ENCODE measurements at places on chromosomes 6 and 20. TPM values are rescaled to one million over a fixed set of nuclear protein-coding genes. Genes with fewer than 3 reads are reported as not detected.

KCNK5 gene
- 5.7 TPM for total RNA-seq

SPTLC3 gene
- total RNA-seq, result 4.2 TPM

FAM162B gene
- not detected for total RNA-seq

RTEL1 gene
- total RNA-seq, result 6.0 TPM

GNL1 gene
- 34.7 TPM for total RNA-seq

TOX2 gene
- not detected for total RNA-seq

KCNK16 gene
- not detected for total RNA-seq

LY6G6F gene
- total RNA-seq, result not detected

DEFB124 gene
- total RNA-seq, result not detected

HLA-DRB5 gene
- total RNA-seq, result 3.4 TPM

SLC17A2 gene
- total RNA-seq, result not detected

HM13 gene
- total RNA-seq, result 81.5 TPM

ERVFRD-1 gene
- not detected for total RNA-seq

DNA sequence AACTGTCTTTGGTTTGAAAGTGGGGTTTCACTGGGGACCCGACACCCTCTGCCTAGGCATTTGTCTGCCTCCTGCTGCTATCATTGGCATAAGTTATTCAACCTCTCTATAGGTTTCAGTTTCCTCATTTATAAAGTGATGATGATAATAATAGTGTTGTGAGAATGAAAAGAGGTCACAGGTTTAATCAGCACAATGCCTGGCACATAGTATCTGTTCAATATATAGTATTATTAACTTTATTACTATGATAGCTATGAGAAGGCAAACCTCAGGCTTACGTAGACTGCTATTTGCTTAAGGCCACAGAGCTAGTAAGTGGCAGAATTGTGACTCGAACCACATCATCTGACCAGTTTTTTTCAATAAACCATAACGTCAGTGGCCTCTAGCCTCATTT lies 256.8 kb downstream of the CDKAL1 start:
- H3K36me3 ChIP-seq, result no peaks in the 10 kb centered on the region
- no peaks in the 10 kb centered on the region for H3K27me3 ChIP-seq
- no peak overlapping the region for H3K27ac ChIP-seq
- H3K4me1 ChIP-seq, result no peaks in the 10 kb centered on the region
- DNase-seq, result no peak

- H3K4me3 ChIP-seq, result no peak overlapping the region
- DNase-seq, result no peak
- no peaks in the 10 kb centered on the region for H3K27me3 ChIP-seq
- H3K27ac ChIP-seq, result no peak overlapping the region
- H3K4me1 ChIP-seq, result peaks cover 17% of the 10 kb centered on the region
Measured at GRCh38 chr6:166595949-166596348, 9.5 kb upstream of the RAMACL start.

DNA sequence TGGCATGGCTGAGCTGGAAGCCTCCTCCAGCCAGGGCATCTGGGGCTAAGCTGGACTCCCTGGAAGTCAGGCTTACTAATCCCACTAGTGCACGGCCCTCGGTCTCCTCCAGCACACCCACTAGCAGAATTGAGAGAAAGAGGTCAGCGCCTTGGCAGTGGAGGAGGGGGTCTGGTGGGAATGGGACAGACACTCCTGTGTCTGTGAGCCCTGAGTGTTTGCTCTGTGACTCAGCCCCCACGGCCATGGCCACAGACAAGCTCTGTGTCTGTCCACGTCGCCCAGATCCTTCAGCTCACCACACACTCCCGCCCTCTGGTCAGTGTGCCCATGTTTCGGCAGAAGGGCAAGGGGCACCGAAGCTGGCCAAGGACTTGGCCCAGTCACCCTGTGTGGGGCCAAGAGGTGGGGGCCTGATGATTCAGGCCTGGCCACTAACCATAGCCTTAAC lies 8.8 kb downstream of the MDFI start:
- H3K36me3 ChIP-seq, result no peaks in the 10 kb centered on the region
- no peak for DNase-seq
- H3K27me3 ChIP-seq, result no peaks in the 10 kb centered on the region

- DNase-seq, result peak; percentile 86
- peak overlapping the region; percentile 16 for H3K4me3 ChIP-seq
- H3K36me3 ChIP-seq, result no peaks in the 10 kb centered on the region
- peaks cover 18% of the 10 kb centered on the region for H3K4me1 ChIP-seq
Measured at GRCh38 chr6:113776998-113777397, 80.1 kb upstream of the MARCKS start.

GRCh38 chr20:37519508-37520418 lies 1.3 kb upstream of the NNAT start:
- DNase-seq, result peak; percentile 46
- H3K4me3 ChIP-seq, result no peak overlapping the region

GRCh38 chr6:68296126-68296525 lies 339.0 kb upstream of the ADGRB3 start:
- H3K27me3 ChIP-seq, result no peaks in the 10 kb centered on the region
- H3K27ac ChIP-seq, result no peak overlapping the region
- no peak overlapping the region for H3K4me3 ChIP-seq
- DNase-seq, result no peak
- no peaks in the 10 kb centered on the region for H3K4me1 ChIP-seq

- H3K4me1 ChIP-seq, result no peaks in the 10 kb centered on the region
- no peak for DNase-seq
- no peak overlapping the region for H3K27ac ChIP-seq
- H3K4me3 ChIP-seq, result no peak overlapping the region
- no peaks in the 10 kb centered on the region for H3K36me3 ChIP-seq
Measured at GRCh38 chr6:135310291-135310690, 129.2 kb downstream of the MYB start.

GRCh38 chr6:45959534-45960145 lies 56.0 kb downstream of the CLIC5 start:
- no peaks in the 10 kb centered on the region for H3K36me3 ChIP-seq
- H3K4me1 ChIP-seq, result peaks cover 8% of the 10 kb centered on the region

- no peaks in the 10 kb centered on the region for H3K27me3 ChIP-seq
- H3K4me3 ChIP-seq, result no peak within 1 kb of the TSS
- DNase-seq, result no peak
- no peaks in the 10 kb centered on the region for H3K4me1 ChIP-seq
- H3K27ac ChIP-seq, result no peak within 1 kb of the TSS
Measured at GRCh38 chr20:7940341-7940740, at the start of gene HAO1. Gene HAO1 (minus strand): TSS chr20:7940458. CDS start chr20:7940422, 36 bp downstream.

GRCh38 chr6:5930143-5930770 lies 76.5 kb downstream of the NRN1 start:
- H3K4me3 ChIP-seq, result no peak overlapping the region
- H3K4me1 ChIP-seq, result no peaks in the 10 kb centered on the region
- DNase-seq, result no peak
- no peaks in the 10 kb centered on the region for H3K36me3 ChIP-seq
- H3K27ac ChIP-seq, result no peak overlapping the region
- no peaks in the 10 kb centered on the region for H3K27me3 ChIP-seq

DNA sequence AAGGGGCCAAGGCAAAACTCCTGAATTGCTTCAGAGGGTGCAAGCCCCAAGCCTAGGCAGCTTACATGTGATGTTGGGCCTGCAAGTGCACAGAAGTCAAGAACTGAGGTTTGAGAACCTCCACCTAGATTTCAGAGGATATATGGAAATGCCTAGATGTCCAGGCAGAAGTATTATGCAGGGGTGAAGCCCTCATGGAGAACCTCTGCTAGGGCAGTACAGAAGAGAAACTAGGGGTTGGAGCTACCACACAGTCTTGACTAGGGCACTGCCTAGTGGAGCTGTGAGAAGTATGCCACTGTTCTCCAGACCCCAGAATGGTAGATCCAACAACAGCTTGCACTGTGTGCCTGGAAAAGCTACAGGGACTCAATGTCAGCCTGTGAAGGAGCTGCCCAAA lies 179.7 kb upstream of the GJE1 start:
- H3K27me3 ChIP-seq, result no peaks in the 10 kb centered on the region
- no peak overlapping the region for H3K4me3 ChIP-seq
- no peaks in the 10 kb centered on the region for H3K4me1 ChIP-seq

DNA sequence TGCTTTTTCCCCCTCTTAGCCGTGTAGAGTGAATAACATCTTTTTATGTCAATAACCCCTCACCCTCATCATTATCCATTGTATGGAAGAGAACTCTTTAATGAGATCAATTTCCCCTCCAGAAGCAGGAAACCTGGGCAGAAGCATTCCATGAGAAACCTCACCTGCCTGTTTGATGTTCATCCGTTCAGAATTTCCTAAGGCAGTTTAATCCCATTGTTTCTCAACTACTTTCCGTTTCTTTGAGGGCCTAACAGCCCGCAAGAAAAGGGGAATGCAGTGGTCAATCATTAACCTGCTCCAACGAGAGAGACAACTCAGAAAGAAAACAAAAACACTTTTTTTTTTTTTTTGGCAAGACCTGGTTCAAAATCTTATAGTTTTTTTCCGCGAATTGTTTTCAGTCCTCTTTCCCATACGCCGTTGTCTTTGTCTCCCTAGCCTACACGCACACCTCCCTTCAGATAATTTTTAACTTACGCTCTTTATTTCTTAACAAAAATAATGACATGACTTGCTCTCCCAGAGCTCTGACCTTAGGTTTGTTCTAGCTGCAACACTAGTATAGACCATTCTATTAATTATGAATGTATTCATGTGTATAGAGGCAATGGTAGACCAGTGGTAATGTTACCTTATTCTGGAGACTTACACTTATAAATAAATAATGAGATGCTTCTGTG lies 25.6 kb upstream of the ID4 start:
- H3K36me3 ChIP-seq, result no peaks in the 10 kb centered on the region
- no peak overlapping the region for H3K4me3 ChIP-seq
- peaks cover 10% of the 10 kb centered on the region for H3K4me1 ChIP-seq
- peak; percentile 15 for DNase-seq
- no peaks in the 10 kb centered on the region for H3K27me3 ChIP-seq

GRCh38 chr20:5779071-5779900 lies 29.1 kb downstream of the SHLD1 start:
- no peak for DNase-seq
- H3K36me3 ChIP-seq, result no peaks in the 10 kb centered on the region
- H3K4me1 ChIP-seq, result no peaks in the 10 kb centered on the region
- no peaks in the 10 kb centered on the region for H3K27me3 ChIP-seq
- no peak overlapping the region for H3K4me3 ChIP-seq
- no peak overlapping the region for H3K27ac ChIP-seq

GRCh38 chr6:104885518-104886043 lies 25.9 kb upstream of the HACE1 start:
- H3K36me3 ChIP-seq, result no peaks in the 10 kb centered on the region
- DNase-seq, result no peak
- no peaks in the 10 kb centered on the region for H3K27me3 ChIP-seq
- H3K27ac ChIP-seq, result no peak overlapping the region
- H3K4me1 ChIP-seq, result no peaks in the 10 kb centered on the region

DNA sequence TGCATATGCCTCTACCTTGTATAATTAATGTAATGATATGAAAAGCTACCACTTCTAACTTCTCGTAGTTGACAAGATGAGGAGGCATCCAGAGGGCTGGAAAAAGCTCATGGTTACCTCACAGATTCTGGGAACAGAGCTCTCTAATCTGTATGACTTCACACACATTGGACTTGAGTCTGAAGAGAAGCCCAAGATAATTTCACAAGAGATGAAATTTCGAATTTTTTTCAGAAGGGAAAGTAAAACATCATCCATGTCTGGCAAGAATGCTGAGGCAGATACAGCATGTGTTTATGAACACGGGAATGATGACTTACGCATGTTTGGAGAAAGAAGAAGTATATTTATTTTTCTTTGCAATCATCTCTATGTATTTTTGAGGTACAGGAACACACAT lies 141.8 kb upstream of the TENT5A start:
- H3K27me3 ChIP-seq, result no peaks in the 10 kb centered on the region
- DNase-seq, result no peak
- H3K27ac ChIP-seq, result no peak overlapping the region
- H3K4me1 ChIP-seq, result peaks cover 8% of the 10 kb centered on the region
- no peak overlapping the region for H3K4me3 ChIP-seq
- H3K36me3 ChIP-seq, result no peaks in the 10 kb centered on the region

- no peaks in the 10 kb centered on the region for H3K27me3 ChIP-seq
- H3K27ac ChIP-seq, result no peak overlapping the region
- no peak for DNase-seq
- no peaks in the 10 kb centered on the region for H3K4me1 ChIP-seq
- H3K4me3 ChIP-seq, result no peak overlapping the region
- no peaks in the 10 kb centered on the region for H3K36me3 ChIP-seq
Measured at GRCh38 chr20:54759589-54759988, 284.2 kb downstream of the DOK5 start.

GRCh38 chr6:12083302-12083701 lies 71.2 kb downstream of the HIVEP1 start:
- no peak overlapping the region for H3K4me3 ChIP-seq
- no peak for DNase-seq
- H3K27ac ChIP-seq, result no peak overlapping the region

GRCh38 chr20:36439040-36439730 lies 102.1 kb upstream of the MYL9 start:
- DNase-seq, result peak; percentile 81
- H3K27me3 ChIP-seq, result peaks cover 20% of the 10 kb centered on the region
- H3K27ac ChIP-seq, result no peak overlapping the region
- H3K4me3 ChIP-seq, result no peak overlapping the region
- no peaks in the 10 kb centered on the region for H3K36me3 ChIP-seq
- H3K4me1 ChIP-seq, result no peaks in the 10 kb centered on the region

- H3K4me1 ChIP-seq, result no peaks in the 10 kb centered on the region
- peaks cover 67% of the 10 kb centered on the region for H3K27me3 ChIP-seq
- DNase-seq, result no peak
- no peaks in the 10 kb centered on the region for H3K36me3 ChIP-seq
Measured at GRCh38 chr20:609371-609964, 641 bp downstream of the TCF15 start.

GRCh38 chr6:47094241-47094925 lies 52.3 kb upstream of the ADGRF1 start:
- no peaks in the 10 kb centered on the region for H3K4me1 ChIP-seq
- no peaks in the 10 kb centered on the region for H3K36me3 ChIP-seq
- no peak overlapping the region for H3K27ac ChIP-seq
- no peaks in the 10 kb centered on the region for H3K27me3 ChIP-seq
- no peak overlapping the region for H3K4me3 ChIP-seq

DNA sequence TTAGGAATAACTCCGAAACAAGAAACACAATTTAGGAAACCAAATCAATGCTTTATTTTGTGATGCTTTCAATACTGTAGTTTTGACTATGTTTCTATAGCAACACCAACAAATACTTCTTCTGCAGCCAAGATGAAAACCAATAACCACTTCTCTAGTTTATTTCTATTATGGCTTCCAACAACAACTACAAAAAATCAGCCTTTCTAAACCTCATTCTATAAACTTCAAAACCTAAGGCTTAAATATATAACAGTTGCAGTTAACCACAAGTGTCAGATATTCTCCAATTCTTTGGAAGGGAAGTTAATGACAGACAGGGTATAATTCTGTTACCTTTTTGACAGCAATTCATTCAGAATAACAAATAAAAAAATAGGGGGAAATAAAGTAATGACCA lies 80.9 kb downstream of the EPB41L2 start:
- H3K27me3 ChIP-seq, result no peaks in the 10 kb centered on the region
- no peak overlapping the region for H3K27ac ChIP-seq
- H3K4me1 ChIP-seq, result peaks cover 10% of the 10 kb centered on the region
- DNase-seq, result no peak
- no peak overlapping the region for H3K4me3 ChIP-seq

Data from neural progenitor cell (in vitro differentiated cells).